ENCODE measurements at places on chromosomes 11 and 22.
A peak's percentile ranks its signal among the peaks of the same experiment; 100 is the strongest.

DNA sequence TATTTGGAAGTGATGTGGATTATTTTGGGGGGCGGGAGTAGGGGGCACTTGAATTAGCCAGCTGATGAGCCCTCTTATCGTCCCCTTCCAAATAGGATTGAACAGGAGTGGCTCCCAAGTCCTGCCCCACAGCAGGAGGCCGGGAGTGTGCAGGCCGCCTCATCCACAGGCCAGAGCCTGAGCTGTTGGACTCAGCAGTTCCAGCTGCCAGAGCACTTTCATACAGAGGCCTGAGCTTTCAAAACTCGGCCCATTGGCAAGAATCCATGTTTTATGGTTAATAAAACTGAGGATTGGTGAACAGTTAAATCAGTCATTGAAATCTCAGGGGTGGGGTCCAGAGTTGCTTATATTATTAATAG lies 9.6 kb downstream of the FAM118A start:
- DNase-seq, result no peak

DNA sequence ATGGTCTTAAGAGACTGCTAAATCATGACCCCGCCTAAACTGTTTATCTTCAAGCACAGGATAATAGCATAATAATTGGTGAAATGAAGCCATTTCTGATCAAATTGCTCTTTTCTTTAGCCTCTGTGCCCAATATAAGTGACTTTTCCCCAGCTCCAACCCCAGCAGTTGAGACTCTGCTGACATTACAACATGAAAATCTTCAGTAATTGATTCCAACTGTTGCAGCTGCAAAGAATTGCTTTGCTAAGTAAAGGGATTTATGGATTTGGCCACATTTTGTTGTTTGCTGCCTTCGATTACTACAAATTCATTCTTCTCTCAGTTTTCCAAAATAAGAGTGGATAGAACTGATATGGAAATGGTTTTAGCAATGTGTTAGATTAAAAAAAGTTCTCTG lies 576.7 kb upstream of the LRRC4C start:
- no peak for DNase-seq

- peak; percentile 35 for DNase-seq
Observed at GRCh38 chr22:50705219-50705691, 32.6 kb downstream of the SHANK3 start.

- no peak for DNase-seq
Observed at GRCh38 chr22:24506802-24507438, 11.8 kb downstream of the UPB1 start.

DNA sequence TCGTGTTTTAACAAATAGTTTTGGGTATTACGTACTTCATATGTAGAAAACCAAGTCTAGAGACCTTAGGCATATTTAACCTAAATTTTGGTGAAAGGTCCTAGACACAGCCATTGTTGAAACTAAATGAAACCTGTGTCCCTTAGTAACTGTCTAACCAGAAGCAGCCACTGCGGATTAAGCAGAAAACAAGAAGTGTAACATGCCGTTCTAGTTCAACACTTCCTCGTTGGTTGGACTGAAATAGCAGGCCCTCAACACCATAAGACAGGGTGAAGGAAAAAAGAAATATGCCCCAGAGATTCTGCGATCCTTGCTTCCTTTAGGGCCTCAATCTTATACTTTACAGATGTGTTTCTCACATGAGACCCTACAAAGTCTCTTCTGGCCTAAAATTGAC lies 2.0 kb downstream of the NAA40 start:
- DNase-seq, result no peak

- no peak for DNase-seq
Observed at GRCh38 chr11:66291303-66291705, 390 bp upstream of the TMEM151A start.

GRCh38 chr11:122045181-122045586 lies 70.8 kb downstream of the BLID start:
- DNase-seq, result peak; percentile 89

- no peak for DNase-seq
Observed at GRCh38 chr22:40512426-40513136, 123.9 kb downstream of the MRTFA start.

DNA sequence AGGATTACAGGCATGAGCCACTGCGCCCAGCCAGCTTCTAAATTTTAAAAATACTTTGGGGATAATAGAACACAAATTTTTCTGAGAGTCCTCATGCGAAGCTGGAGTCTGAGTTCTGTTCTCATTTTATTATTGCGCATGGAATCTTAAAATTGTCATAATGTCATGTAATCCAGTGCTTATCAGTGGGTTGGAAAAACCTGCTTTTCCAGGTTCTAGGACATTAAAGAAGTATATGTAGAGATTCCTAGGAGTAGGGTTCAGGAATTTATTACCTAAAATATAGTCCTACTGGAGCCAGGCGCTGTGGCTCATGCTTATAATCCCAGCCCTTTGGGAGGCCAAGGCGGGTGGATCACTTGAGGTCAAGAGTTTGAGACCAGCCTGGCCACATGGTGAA lies 4.6 kb upstream of the E2F8 start:
- no peak for DNase-seq

DNA sequence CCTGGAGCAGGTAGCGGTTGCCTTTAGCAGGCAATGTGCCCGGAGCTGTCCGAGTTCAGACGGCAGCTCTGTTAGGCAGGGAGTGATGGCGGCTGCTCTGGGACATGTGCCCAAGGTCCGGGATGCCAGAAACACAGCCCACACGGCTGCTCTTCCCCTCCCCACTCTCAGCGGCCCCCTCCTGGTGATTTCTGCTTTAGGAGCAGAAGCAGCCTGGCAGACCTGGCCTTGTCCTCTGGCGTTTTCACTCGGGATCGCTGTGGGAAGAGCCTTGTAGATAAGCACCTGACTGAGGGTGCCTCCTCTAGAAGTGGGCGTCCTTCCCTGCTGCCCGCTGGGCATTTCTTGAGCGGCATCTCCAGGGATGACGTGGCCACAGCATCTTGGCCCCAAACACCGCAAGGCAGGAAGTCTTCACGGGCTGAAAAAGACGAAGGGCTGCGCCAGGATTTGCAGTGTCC lies 392.2 kb downstream of the TBC1D22A start:
- DNase-seq, result peak; percentile 10

DNA sequence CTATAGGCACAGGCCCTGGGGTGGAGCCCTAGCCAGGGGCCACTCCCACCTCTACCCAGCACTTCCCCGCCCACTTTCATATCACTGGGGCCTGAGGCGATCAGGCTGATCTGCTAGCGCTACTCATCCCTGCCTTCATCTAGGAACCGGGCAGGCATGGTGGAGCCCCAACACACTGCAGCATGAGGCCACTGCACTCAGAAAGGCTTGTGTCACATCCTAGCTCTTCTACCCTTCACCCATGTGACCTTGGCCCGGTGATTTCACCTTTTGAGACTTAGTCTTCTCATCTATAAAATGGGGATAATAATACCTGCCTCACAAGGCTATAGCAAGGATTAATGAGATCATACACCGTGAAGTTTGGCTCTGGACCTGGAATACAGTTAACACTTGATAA lies 18.1 kb upstream of the GDPD5 start:
- no peak for DNase-seq

DNA sequence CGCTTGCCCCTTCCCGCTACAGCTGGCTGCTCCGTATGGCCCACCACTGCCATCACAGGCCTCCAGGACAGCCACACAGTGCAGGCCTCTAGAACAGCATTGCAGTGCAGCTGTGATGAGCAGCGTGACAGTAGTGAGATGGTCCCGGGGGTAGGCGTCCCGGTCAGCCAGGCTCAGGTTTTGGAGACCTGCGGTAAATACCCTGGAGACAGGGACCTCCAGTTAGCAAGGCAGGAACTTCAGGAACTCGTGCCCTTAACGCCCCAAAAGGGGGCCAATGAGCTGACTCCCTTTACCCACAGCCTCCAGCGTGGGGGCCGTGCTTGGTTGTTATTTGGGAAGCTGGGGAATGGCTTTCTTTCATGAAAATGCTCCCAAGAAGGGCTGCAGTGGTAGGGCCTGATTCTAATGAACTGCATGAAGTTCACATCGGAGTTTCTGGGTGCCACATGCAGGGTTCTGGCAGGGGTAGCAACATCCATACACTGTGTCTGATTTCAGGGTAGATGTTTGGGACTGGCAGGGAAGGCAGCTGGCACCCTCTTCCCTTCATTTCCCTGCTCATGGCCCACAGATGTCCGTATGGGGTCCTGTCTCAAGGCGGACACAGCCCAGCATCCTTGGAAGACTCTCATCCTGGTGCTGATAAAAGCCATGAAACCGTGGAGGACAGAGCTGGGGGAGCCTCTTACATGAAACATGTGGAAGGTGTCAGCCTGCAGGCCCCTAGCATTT lies 440.5 kb downstream of the TBC1D22A start:
- DNase-seq, result no peak

DNA sequence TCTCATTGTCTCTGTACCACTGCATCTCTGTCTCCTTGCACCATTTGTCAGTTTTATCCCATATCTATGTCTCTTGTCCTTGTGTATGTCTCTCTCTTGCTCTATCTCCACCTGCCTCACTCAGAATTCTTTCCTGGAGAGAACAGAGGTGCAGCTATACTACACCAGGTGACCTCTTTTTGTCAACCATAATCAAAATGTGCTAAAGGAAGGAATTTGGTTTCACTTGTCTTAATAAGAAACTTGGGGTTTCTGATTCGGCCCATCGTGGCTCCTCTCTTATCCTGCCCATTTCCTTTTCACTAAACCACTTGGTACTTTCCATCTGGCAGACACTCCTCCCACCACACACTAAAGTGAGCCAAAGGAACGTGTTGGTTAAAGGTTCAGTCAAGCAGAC lies 2.0 kb upstream of the C11orf42 start:
- DNase-seq, result no peak

- DNase-seq, result no peak
Observed at GRCh38 chr11:86670181-86670580, 2.2 kb downstream of the ME3 start.

DNA sequence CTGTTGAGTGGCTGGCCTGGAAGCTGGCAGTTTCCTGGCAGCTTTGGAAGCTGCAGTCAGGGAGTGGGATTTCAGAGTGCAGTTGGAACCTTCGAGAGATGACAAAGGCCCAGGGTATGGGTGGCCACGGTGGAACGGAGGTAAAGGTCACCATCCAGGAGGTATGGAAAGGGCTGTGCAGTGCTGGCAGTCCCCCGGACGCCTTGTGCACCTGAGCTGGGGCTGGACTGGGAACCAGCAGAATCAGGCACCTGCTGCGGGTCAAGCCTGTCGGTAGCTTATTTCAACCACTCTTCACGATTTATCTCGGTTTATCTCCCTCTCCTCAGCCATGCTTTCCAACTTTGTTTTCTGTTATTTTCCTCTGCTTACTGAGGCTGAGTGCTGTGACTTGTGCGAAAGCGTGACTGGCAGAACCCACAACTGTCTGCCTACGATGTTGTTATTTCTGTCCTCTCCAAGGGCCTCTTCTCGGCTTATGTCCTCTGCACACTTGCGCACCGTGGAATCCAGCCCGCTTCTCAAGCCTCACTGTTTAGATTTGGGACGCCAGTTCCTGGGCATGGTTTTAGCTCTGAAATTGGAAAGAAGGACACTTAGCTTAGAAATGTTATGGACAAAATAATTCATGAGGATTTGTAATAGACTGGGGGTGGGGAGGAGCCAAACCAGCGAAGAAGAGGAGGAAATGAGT lies 24.0 kb upstream of the ATXN10 start:
- no peak for DNase-seq

DNA sequence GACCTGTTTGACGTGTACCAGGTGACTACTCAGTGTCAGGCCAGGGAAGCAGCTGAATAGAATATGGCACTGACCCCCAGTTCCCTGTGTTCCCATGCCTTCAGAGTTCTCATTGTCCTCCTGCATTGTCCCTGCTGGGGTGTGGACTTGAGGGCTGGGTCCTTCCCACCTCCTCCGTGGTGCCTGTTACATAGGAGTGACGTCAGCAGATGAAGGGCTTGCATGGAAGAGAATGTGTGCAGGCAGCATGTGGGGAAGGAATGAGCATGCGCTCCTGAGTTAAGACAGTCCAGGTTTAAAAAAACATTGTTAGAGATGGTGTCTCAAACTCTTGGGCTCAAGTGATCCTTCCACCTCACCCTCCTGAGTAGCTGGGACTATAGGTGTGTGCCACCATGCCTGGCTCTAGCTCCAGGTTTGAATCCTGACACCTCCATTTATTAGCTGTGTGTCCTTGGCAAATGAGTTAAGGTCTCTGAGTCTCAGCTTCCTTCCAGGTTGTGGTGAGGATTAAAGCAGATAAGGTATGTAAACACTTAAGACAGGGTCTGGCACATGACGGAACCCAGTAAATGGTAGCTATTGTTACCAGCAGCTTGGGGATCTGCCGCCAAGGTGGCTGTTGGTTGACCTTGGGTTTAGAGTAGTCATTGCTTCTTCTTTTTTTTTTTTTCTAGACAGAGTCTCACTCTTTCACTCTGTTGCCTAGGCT lies 7.5 kb upstream of the SOX10 start:
- no peak for DNase-seq

DNA sequence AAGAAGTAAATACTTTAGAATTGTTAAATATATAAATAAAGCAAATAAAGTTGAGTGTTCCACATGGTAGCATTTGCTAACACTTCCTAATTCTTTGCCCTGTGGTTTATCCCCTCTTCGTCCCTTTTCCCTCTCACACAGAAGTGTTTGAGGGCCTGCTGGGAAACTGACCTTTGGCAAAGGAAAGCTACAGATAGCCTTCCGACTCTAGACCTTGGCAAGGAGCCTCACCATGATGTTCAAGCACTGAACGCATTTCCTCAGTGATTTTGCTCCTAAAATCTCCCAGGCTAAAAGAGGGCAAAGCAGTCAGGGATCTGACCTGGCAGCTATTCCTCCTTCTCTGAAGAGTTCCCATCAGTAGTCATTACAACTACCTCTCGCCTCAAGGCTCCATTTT lies 52.5 kb upstream of the HORMAD2 start:
- no peak for DNase-seq

DNA sequence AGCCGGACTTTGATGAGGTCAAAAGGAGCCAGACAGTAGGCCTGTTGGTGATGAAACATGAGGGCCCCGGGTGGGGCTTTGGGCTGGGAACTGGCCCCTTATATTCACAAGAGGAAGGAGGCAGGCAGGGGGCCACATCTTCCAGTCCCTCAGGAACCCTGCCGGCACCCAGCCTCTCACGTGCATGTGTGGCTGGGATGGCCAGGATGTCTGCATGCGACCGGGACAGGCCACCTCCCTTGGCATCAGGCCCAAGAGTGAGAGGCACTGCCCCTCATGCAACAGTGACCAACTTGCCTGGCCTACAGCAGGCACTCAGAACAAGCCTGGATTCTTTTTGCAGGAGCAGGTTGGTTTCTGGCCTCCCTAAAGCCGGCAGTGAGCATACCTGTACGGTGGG lies 5.4 kb downstream of the SLC25A45 start:
- DNase-seq, result no peak

DNA sequence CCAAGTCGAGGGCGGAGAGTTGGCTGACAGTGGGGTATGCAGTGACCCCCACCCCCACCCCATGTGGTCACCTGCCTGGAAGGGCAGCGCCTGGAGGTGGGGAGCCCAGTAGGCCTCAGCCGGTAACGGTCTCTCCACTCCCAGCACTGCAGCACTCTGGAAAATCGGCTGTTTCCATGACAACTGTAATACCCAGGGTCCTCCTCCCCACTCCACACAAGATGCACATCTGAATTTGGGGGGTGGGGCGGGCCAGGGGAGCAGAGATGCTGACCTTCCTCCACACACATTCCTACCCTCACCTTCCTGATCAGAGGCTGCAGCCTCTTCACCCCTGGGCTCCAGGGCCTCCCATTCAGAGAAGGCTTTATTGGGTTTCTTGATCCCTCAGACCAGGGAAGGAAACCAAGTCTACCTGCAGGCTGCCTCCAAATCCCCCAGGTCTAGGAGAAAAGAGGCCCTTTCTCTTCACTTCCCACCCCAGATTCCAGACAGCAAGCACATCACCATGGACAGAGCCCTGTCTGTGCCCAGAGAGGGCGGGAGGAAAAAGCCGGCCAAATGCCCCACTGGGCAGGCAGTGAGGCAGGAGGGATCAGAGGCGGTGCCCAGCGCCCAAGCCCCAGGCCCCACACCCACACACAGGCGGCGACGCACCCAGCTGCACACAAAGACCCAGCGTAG lies 46.5 kb downstream of the SLC22A12 start:
- DNase-seq, result no peak
